ENCODE measurements at places on chromosomes 5 and 9.

- no peak for DNase-seq
Observed at GRCh38 chr5:129945028-129945427, 40.8 kb downstream of the CHSY3 start.

GRCh38 chr9:124886866-124887492, 25.0 kb downstream of the ARPC5L start:
- no peak for DNase-seq

GRCh38 chr9:130952065-130952762, 13.2 kb upstream of the FIBCD1 start:
- no peak for DNase-seq

DNA sequence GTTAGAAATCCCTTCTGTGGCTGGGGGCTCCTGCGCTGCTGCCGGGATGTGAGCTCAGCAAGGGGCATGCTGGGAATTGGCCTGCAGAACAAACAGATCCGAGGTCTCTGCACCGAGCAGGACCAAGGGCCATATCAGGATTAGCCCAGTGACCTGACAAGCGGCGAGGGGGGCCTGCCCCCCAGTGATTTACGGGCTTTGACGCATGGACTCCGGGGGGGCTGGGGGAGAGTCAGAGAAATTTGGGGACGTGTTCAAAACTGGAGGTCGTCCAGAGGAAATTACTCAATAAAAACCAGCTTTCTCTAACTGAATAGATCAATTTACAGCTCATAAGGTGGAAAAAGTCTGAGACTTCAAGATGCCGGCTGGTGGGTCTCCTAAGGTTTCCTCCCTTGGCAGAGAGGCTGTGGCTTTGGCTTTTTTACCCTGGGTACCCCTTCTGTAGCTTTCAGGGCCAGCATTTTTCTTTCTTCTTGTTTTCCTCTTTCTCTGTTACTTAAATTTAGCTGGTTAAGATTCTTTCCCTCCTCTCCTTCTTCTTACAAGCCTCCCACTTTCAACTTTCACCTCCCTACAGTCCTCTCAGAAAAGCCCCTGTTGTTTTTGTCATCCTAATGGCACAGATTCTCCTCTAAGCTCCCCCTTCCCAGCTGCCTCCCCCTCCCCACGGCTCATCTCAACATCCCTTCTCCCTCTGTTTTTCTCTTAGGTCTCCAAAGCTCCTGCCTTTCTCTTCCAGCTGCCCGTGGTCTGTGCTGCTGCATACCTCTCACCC, 551.0 kb downstream of the CCDC171 start:
- peak; percentile 8 for DNase-seq

- DNase-seq, result no peak
Observed at GRCh38 chr9:107948086-107948485, 458.5 kb upstream of the KLF4 start.

- no peak for DNase-seq
Observed at GRCh38 chr9:111898331-111899096, 1.9 kb downstream of the UGCG start.

GRCh38 chr9:96217294-96217707, 84.7 kb downstream of the HSD17B3 start:
- peak; percentile 13 for DNase-seq

DNA sequence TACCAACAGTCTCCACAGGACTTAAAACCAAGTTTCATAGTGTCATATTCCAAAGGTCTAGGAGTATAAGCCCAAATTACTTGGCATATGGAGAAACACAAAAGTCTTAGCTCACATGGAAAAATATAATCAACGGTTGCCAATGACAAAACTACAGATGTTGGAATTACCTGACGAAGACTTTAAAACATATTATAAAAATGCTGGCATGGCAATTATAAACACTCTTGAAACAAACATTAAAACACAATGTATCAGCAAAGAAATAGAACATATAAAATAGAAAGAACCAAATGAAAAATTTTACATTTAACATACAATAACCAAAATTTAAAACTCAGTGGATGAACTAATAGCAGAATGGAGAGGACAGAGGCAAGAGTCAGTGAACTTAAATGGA, 7.9 kb upstream of the WDR41 start:
- DNase-seq, result no peak

- DNase-seq, result no peak
Observed at GRCh38 chr9:16361939-16362338, 508.5 kb downstream of the BNC2 start.

- no peak for DNase-seq
Observed at GRCh38 chr5:62371409-62371808, 32.3 kb downstream of the DIMT1 start.

DNA sequence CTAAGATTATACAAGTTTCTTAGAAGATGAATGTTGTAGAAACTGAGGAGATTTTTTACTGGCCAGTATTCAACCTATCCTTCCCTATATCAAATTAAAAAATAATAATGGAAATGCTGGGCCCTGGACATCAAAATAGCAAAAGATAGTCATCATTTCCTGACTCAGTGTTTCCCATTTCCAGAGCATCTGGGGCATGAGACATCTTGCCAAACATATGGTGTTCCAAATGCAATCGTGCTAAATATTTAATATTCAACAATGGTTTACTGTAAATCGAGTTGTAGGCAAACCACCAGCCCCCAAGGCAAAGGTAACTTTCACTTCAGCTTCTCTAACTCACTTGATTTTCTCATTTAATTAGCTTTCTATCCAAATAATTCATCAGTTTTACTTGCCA, 152.9 kb downstream of the FRMD3 start:
- no peak for DNase-seq

DNA sequence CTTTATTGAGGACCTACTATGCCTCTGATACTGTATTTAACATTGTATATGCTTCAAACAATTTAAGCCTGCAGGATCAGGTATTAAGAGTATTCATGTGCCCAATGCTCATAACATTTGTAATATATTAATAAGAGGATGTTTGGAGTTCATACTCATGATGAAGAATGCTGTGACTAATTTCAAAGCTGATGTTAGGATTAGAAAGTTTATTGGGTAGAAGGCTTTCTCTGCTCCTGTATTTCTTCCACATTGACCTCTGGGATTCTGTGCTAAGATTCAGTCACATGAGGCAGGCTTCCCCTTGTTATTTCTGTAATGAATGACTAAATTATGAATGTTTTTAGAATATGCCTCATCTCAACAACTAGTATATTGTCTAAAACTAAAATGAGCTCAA, 456.4 kb downstream of the NFIB start:
- no peak for DNase-seq

DNA sequence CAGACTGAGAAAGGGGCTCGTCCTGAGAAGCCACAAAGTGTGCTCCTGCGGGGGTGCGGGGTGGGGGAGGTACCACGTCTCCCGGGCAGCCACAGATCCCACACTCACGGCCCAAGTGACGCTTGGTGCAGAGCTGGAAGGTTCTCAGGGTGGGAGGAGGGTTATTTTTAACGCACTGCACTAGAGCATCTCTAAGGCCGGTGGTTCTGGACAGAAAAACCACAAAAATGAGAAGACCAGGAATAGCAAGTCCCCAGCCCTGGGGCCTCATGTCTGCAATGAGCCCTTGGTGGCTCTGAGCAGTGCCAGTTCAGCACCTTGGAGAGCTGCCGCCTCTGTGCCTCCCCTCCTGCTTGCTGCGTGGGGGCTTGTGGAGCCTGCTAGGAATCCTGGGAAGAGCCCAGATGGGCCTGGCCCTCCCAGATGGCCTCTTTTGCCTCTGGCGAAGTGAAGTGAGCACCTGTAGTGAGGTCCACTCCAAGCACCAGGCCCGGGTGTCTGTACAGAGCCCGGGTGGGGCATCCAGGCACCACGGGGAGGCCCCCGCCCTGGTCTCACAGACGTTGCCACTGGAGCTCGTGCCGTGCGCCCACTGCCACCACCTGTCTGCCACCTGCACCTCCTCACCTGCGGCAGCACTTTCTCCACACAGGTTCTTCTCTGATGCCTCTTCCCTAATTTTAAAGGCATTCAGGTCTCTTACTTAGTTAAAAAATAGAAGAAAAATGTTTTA, 48.9 kb upstream of the CACNA1B start:
- DNase-seq, result no peak

GRCh38 chr5:160649304-160649703, 202.7 kb downstream of the ATP10B start:
- DNase-seq, result peak; percentile 35

- no peak for DNase-seq
Observed at GRCh38 chr9:98249771-98250170, 5.7 kb downstream of the TBC1D2 start.

DNA sequence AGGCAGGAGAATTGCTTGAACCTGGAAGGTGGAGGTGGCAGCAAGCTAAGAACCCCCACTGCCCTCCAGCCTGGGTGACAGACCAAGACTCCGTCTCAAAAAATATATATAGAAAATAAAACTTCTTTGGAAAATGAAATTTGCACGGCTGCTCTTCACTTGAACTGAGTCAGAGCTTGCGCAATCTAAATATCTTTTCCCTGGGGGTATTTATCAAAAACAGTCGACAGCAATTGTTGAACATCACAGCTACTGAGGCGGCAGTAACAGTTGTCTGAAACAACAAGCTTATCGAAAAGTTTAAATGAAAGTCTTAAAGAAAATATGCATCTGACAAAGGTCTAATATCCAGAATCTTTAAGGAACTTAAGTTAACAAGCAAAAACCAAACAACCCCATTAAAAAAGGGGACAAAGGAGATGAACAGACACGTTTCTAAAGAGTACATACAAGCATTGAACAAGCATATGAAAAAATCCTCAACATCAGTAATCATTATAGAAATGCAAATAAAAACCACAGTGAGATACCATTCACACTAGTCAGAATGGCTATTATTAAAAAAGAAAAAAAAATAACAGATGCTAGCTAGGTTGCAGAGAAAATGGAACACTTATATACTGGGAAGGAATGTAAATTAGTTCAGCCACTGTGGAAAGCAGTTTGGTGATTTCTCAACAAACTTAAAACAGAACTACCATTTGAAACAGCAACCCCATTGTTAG, 153.6 kb upstream of the CDH9 start:
- DNase-seq, result no peak

DNA sequence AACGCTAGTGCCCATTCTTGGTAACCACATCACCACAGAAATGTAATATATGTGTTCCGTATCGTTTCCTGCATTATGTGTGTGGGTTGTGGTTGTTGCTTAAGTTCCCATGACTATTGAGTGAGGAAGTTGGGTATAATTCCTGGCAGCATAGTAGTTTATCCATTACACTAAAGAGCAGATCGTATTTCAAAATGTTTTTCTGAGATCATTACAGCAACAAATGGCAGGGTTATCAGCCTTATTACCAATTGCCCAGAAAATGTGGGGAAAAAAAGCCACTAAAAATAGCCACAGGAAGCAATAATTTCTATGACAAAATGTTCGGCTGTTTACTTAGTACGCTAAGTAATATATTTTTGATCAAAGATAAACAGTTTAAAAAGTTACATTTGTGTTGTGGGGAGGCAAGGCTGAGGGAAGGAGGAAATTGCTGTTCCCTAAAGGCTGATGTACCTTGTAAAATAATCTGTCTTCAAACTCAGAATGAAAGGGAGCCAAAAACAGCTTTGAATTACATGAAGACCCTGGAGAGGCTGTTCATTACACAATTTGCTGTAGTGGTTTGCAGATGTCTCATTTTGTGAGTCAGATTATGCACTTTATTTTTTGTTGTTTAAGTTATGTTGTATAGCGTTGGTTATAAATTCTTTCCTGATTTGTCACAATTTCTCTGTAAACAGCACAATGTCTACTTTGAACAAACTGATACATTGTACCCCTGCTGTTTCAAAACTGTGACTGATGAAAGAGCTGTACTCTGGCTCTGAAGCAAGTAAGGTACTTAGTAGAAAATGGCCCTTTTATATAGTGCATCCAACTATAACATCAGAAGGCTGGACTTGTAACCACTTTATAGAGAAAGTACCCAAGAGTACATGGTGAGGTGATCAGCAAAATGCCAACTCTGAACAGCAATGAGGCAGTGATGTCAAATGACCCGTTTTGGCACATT, 1028.5 kb downstream of the NR2F1-AS1 start:
- DNase-seq, result no peak

DNA sequence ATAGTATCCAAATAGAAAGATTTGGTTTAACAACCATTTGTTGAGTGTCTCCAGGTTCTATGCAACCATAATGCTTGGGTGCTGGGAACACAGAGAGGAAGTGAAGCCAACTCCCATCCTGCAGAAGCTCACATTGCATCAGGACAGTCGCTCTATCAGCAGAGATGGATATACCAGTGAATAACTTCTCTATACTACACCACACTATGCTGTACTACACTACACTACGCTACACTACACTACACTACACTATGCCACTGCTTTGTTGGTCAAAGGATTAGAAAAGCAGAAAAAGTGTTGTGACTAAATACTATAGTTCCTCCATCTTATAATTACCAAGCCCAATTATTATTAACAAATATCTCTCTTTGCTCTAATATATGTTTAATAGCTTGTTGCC, 89.2 kb upstream of the PRRC1 start:
- DNase-seq, result no peak

- no peak for DNase-seq
Observed at GRCh38 chr5:111737716-111738115, 19.3 kb downstream of the NREP start.

DNA sequence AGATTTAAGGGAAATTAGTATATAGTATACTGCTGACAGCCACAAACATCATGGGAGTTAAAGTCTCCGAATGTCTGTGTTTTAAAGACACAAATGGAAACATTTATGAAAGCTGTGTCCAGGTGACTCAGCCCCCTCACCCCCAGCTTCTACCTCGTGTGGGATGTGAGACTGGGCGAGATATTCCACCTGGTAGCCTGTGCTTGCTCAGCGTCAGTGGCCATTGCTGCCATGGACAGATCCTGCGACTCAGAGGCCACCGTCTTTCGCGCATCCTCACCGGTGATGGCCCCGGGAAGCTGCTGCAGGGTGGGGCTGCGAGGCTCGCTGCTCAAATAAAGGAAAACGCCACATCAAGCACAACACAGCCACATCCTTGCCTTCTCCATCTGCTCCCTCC, 31.2 kb upstream of the EXOC3 start:
- DNase-seq, result no peak

- DNase-seq, result no peak
Observed at GRCh38 chr9:107290619-107291018, 7.5 kb downstream of the RAD23B start.

GRCh38 chr5:74257645-74258313, 382.7 kb downstream of the ENC1 start:
- peak; percentile 81 for DNase-seq

DNA sequence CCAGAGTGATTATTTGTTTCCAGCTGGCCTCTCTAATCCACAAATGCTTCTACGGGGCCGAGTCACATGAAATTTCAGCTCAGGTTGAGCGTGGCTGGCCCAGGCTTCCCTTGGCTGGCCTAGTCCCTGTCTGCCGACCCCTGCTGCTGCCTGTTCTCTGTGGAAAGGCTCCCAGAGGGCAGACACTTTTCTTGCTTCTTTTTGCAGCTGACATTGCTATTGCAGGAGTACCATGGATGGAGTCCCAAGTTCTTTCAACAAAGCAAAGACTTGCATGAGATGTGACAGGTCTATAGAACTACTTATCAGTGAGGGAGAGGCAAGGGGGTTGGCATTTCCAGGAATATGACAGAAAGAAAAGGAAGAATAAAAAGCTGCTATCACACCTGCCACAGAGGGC, 287.4 kb upstream of the ARRDC3 start:
- DNase-seq, result no peak

GRCh38 chr5:10485142-10485795, 43.6 kb downstream of the ROPN1L start:
- DNase-seq, result no peak

- DNase-seq, result no peak
Observed at GRCh38 chr9:38229504-38230155, 160.6 kb upstream of the SHB start.

GRCh38 chr5:72325566-72326305, 5.6 kb downstream of the PTCD2 start:
- no peak for DNase-seq

- no peak for DNase-seq
Observed at GRCh38 chr5:33743099-33743498, 148.7 kb downstream of the ADAMTS12 start.

GRCh38 chr9:2163231-2163885, 148.2 kb downstream of the SMARCA2 start:
- no peak for DNase-seq
